Esophagus muscularis mucosa (tissue), 4 donors: ENCODE measurements at places on chromosomes 5 and 9.

- DNase-seq, result no peak
- H3K4me1 ChIP-seq, result no peaks in the 10 kb centered on the region
- no peaks in the 10 kb centered on the region for H3K36me3 ChIP-seq
- no peaks in the 10 kb centered on the region for H3K27me3 ChIP-seq
Measured at GRCh38 chr5:163963881-163964280, 458.5 kb downstream of the MAT2B start.

- H3K4me3 ChIP-seq, result no peak overlapping the region
- no peaks in the 10 kb centered on the region for H3K36me3 ChIP-seq
- no peak overlapping the region for H3K27ac ChIP-seq
- no peak for DNase-seq
- H3K4me1 ChIP-seq, result no peaks in the 10 kb centered on the region
Measured at GRCh38 chr5:115150512-115150911, 19.2 kb downstream of the TRIM36 start.

GRCh38 chr5:53161876-53162275, 52.3 kb upstream of the MOCS2 start:
- peaks cover 17% of the 10 kb centered on the region for H3K4me1 ChIP-seq
- no peak for DNase-seq
- no peak overlapping the region for H3K4me3 ChIP-seq
- no peak overlapping the region for H3K27ac ChIP-seq

DNA sequence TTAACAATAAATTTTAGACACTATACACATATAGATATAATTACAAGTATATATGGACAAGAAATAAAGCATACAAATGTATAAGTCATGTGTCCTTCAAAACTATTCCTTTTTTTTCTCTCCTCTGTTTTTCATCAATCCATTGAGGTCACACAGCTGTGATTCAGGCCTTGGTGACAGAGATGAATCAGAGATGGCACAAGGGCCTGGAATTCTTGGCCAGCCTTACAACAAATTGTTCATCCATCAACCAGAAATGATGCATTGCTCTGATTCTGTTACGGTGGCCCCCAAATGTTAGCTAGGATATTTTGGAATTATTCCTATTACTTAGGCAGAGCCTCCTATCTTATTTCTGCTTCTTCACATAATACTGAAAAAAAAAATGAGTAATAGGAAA, 108.7 kb upstream of the MPDZ start:
- peaks cover 5% of the 10 kb centered on the region for H3K4me1 ChIP-seq
- peak overlapping the region; percentile 71 for H3K27ac ChIP-seq
- no peak for DNase-seq
- H3K4me3 ChIP-seq, result no peak overlapping the region

GRCh38 chr5:76657091-76657490, 33.9 kb upstream of the F2RL2 start:
- no peaks in the 10 kb centered on the region for H3K36me3 ChIP-seq
- no peaks in the 10 kb centered on the region for H3K27me3 ChIP-seq
- H3K27ac ChIP-seq, result no peak overlapping the region
- DNase-seq, result no peak
